Thymus (tissue), 14 donors: ENCODE measurements at places on chromosomes 6 and 20.

DNA sequence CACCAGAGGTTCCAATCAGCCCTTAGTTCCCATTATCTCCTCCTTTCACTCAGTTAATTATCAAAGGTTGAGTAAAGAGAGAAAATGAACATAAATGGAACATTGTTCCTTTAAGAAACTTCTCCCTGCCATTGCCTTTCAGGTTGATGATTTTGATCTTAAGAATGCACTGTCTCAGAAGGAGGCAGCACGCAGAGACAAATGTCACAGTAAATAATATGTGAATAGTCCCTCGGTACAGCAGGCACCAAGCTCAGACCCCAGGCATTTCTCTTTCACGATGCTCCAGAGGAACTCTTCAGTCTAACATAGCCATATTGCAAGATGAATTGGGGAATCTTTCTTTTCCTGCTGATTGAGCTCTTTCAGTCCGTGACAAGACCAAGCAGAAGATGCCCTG is 435.3 kb upstream of the SPTLC3 start:
- DNase-seq = no peak

DNA sequence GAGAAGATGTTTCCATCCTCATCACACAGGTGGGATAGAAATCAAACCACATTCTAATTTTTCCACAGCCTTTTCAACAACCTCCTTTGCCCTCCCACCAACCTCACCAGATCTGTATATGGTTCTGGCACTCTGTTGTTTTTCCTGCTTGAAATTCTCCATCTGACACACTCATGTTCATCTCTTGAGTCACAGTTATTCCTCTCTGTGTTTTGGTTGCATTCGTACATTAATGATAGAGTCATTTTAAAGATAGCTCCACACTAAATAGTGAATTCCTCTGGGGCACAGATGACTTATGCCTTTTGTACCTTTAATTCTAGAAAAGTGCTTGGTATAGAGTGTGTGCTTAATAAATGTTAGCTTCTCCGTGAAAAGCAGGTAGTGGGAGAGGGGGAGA is 1.4 kb upstream of the GCLC start:
- no peak for DNase-seq

DNA sequence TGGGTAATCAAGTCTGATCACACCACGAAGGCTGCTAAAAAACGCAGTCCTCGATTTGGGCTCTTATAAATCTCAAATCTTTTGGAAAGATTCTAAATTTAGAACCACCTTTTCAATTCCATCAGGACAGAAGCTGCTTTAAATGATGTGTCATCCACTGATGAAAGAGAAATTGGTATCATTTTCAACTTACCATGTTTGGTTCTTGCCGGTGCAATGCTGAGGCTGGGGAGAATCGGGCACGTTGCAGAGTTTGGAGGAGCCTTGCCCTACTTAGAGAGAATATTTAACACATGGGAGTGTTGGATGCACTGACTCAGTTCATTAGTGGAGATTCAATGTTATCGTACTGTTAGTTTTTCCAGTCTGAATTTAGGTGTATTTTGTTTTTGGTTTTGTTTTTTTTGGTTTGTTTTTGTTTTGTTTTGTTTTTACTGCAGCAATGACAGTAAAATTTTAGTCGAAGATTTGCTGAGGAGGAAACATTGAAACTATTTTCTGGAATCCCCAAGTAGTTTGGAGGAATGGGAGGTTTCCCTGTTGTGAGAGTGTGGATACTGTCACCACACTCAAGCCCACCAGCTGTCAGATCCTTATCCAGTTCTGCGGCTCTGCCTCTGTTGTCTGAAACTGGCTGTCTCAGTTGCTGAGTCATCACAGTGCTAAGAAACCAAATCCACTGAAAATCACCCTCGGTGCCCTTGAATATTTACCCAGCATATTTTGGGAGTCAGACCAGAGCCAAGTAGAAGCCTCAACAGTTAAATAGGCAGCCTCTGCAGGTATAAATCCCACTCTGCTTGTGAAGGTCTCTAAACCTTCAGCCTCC is 497.0 kb downstream of the BTBD3 start:
- DNase-seq = no peak

DNA sequence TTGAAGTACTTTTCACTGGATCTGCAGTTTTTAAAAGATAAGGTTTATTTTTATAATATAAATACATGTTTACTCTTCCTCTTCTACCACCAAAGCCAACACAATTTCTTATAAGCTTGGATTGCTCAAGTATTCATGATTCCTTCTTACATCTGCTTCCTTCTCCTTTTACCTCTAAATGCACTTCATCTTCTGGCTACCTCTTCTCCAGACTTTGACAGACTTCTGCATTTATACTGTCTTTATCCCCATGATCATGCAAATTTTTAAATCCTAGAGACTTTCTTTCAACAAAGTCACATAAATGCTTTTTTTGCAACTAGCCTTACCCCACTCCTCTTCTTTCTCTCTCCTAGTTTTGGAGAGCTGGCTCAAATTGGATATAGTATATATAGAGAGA is 142.9 kb downstream of the TFAP2B start:
- DNase-seq = no peak

DNA sequence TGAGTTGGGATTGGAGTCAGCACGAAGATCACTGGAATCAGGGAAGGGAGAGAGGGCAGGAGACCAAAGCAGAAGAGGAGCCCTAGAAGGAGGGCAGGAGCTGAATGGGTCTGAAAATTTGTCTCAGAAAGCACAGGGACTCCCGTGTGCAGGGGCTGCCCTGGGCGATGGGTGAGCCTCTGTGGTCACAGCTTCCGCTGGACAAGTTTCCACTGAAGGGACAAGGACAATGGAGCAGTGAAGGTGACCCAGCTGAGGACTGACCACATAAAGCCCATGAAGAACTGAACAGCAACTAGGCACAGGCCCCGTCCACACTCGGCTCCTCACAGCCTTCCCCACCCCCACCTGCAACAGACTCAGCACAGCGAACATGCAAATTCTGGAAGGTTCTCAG is 3.5 kb downstream of the HLA-C start:
- DNase-seq = no peak

GRCh38 chr6:118580585-118581419 is 32.7 kb downstream of the PLN start:
- DNase-seq = peak; percentile 64

DNA sequence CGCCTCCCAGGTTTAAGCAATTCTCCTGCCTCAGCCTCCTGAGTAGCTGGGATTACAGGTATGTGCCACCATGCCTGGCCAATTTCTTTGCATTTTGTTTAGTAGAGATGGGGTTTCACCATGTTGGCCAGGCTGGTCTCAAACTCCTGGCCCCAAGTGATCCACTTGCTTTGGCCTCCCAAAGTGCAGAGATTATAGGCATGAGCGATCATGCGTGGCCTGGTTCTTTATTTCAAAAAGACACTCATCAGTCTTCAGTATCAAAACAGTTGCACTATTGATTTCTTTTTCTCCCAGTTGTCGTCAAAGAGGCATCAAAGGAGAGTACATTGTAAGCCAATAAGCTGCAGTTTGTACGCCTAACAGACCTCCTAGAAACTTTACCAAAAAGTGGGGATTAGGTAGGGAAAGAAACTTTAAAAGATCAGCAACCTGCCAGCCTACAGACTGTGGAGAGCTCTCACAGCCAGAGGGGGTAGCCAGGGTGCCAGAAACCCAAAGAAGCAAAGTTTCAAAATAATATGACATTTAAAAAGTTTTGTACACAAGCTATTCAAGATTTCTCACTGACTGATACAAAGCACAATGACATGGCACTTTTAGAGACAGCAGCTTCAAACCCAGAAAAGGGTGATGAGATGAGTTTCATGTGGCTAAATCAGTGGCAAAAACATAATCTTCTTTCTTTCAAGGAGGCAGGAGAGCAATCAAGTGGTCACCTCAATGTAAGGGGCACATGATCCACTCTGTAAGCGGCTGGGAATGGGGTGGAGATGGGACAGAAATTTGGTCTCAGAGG is 83.0 kb upstream of the RALY start:
- DNase-seq = no peak

GRCh38 chr6:68226460-68226859 is 408.6 kb upstream of the ADGRB3 start:
- DNase-seq = no peak

DNA sequence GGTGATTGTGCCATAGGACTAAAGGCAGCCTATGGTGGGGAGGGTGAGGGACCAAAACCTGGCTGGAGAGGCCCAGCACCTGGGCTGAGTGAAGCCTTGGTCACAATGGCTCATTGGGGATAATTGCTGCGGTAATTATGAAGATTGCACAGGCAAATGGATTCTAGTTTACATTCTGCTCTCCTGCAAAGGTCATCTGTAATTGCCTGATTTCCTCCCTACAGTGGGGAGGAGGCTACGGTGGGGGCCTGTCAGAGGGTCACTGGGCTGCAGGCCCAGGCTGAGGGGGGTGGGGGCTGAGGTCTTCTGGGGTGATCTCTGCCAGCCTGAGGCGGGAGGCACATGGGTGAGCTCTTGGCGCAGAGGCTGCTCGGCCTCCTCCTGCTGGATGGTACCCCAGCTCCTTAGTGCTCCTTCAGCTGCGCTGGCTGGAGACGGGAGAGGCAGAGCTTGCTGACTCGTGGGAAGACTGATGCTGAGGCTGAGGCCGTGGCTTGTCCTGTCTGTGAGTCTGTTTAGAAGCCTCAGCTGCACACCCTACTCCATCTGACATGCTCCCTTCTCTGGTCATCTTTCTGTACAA is 30.3 kb downstream of the PACSIN1 start:
- no peak for DNase-seq

DNA sequence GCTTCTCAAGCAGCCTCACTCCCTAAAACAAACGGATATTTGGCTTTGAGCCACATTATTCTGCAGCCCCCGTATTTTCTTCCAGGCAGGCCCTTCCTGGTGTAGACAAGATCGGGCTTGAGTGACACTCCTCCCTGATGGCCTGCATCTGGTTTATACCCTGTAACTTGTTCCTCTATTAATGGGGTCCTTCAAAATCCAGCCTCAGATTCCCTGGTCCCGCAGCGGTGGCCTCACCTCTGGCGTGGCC is 375 bp upstream of the TMEM14C start:
- no peak for DNase-seq

GRCh38 chr20:1368448-1369199 is 24.2 kb downstream of the FKBP1A start:
- DNase-seq = no peak

- DNase-seq = peak; percentile 48
Observed at GRCh38 chr6:6758915-6759654, 170.6 kb downstream of the LY86 start.

DNA sequence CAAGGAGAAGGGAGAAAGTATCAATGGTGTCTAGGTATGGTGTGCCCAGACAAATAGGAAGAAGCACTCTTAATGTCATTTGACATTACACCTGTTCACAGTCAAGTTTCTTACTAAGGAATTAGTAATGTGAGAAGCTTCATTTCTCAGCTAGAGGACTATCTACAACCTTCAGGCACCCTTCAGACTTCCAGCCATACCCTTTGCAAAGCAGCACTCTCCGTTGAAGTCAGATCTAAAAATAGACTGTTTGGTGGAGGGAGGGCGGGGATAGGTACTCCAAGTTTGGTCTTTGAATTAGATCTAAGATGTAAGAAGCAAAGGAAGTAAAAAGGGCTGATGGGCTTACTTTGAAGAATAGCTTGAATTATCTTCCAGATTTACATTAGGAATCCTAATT is 311.1 kb downstream of the SLC35F1 start:
- DNase-seq = no peak

DNA sequence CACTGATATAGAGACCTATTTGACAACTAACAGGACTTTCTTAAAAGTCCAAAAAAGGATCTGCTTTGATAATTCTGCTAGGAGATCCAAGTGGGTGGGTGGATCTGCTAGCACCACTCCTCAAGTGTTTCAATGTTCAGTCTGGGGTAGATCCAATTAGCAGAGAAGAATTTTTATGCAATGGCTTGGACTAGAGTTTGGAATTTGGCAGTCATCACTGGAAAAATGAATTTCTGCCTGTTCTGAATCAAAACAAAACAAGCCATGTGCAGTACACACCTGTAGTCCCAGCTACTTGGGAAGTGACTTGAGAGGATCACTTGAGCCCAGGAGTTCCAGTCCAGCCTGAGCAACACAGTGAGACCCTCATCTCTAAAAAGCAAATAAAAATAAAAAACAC is 12.6 kb upstream of the GNMT start:
- no peak for DNase-seq

DNA sequence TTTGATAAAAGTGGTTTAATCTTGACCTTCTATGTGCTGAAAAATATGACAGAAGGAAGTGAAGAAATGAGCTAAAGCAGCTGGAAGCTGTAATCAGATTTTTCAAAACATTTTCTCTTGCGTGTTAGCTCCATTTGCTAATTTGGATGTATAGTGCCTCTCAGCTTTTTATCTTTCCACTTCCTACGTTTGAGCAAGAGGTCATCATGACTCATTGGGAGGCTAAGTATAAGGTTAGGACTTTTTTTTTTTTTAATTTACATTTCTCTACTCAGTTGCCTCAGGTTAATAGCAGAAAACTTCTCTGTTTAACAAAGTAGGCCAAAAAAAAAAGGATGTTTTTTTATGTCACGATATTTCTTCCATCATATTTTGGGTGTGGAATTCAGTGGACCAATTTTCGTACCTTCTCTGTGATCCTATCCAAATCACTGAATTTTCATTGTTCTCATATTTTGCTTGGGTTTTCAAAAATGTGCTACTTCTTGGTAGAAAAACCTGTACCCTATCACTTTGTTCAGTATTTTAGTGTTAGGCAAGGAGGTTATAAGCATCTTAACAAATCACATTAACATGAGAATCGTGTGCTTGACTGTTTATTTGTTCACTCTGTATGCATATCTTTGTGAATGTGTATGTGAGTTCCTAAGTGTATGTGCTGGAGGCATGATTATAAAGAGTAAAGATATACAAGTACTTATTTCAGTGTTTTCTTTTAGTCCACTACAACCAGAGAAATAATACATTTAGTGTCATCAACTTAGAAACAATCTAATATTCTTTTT is 1028.3 kb upstream of the EYS start:
- no peak for DNase-seq
